Activated CD8-positive, alpha-beta memory T cell treated with anti-CD3 and anti-CD28 coated beads for 1 hour (primary cell): ENCODE measurements at places on chromosomes 3 and 15.

DNA sequence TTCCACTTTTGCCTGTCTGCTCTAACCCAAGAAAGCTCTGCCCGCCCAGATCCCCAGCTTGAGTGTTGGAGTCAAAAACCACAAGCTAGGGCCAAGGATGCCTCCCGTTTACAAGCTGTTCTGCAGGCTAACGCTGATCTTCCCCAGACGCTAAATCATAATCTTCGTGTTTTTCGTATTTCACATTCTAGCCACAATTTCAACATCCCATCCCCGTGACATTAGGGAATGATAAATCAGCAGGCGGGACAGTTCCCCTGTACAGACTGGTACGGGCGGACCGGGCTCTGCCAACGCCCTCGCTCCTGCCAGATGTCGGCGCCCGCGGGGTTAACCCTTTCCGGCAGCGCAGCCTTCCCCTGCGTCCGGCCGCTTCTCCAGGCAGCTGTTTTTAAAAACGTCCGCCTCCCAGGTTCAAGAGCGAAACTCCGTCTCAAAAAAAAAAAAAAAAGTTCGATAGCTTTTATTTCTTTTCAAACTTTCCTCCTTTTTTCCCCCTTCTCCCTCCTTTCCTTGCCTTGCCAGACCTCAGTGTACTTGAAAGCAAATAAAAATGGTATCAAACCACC, 81.0 kb upstream of the BNC1 start:
- DNase-seq: no peak

DNA sequence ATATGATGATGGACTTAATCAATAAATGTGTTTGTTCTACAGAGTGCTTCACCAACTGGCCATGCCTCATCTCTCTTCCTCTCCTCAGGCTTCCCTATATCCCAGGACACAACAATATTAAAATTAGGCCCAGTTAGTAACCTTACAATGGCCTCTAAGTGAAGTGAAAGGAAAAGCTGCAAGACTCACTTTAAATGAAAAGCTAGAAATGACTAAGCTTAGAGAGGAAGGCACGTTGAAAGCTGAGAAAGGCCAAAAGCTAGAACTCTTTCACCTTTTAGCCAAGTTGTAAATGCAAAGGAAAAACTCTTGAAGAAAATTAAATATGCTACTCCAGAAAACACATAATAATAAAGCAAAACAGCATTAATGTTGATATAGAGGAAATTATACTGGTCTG, 1010.3 kb downstream of the NAALADL2 start:
- DNase-seq: no peak

DNA sequence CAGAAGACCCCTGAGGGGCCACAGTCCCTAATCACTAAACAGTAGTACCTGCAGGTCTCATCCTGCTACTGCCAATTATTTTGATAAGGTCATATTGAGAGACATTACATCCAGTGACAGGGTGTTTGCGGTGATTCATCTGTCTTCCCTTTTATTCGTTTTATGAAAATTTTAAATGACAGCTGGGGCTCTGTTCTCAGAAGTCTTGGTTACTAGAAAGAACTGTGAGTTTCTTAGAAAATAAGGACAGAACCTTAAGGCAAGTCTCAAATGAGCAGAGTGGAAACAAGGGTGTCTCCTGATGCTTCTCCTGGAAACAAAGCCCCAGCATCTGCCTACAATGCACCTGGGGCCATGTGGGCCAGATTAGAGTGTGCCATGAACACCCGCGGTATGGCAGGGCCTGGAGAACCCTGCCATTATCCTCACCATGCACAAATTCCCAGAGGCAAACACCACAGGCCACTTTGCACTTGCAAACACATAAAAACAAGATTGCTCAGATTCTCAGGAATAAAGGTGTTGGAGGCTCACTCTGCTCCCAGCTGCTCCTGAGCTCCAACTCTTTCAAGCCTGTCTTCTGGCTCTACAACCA, 66.3 kb upstream of the IQSEC1 start:
- DNase-seq: no peak

DNA sequence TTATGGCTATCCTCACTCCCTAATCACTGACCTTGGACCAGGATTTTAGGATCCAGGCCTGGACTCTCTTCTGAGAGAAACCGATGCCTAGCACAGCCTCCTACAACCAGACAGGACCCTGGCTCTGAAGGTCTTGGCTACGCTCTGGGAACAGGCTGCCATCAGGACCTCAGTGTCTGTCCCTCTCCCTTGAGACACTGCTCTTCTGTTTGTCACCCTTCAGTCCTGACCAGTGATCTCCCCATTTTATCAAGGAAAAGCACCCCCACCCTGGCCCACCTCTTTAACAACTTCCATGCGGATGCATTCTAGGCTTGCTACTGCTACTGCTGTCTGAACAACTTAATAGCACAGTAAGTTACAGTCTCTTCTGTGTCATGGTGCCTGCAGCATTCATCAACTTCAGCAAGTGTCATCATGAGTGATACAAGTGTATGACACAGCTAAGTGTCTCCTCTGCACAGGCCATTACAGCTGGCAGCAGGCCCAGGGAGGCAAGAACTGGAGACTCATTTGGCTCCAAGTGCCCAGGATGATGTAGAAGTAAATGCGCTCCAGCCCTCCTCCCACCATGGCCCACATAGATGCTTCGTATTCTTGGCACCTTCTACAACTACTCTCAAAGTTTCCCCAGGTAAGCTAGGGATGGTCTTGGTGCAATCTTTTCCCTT, 302.4 kb downstream of the EPHB1 start:
- DNase-seq: no peak

- DNase-seq: no peak
Observed at GRCh38 chr15:43913026-43913780, 86.4 kb downstream of the WDR76 start.

- DNase-seq: no peak
Observed at GRCh38 chr3:142904639-142905436, 16.0 kb upstream of the PCOLCE2 start.

- no peak for DNase-seq
Observed at GRCh38 chr15:77030928-77031375, 36.0 kb downstream of the PSTPIP1 start.

DNA sequence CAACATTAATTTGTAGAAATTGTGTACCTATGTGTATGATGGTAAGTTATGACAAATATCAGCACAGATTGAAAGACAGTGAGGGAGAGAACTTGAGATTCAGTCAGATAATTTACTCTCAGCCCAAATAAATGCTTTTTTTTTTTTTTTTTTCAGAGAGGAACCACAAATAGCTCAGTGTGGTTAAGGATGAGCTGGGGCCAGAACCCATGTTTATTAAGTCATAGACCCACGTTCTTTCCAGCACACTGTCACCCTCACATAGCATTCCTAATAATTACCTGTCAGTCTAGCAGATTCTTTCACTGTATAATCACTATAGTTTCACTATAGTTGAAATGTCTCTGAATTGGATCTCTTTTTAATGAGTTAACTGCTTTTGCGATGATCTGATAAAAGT, 246.1 kb downstream of the ZIC1 start:
- no peak for DNase-seq

DNA sequence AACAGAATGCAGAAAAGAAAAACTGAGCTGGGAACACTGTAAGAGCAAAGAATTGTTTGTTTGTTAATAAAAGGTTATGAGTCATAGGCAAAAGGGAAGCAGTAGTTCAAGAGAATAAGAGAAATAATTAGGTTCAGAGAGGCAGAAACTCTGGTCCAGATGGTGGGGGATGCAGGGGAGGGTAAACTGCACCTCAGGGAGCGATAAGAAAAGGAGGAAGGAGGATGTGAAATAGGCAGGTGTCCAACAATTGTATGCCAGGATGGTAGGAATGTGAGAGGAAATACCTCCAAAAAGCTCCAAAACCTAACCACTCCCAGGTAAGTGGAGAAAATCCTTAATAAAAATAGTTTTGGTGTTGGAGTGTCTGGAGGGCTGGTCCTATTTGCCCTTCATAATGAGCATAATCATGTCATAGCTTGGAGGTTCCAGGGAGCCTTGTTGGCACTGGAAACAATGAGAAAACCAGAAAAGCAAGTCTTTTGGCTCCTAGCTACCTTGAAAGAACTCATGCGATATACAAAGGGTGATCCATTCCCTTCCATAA, 405.4 kb upstream of the TBL1XR1 start:
- no peak for DNase-seq

DNA sequence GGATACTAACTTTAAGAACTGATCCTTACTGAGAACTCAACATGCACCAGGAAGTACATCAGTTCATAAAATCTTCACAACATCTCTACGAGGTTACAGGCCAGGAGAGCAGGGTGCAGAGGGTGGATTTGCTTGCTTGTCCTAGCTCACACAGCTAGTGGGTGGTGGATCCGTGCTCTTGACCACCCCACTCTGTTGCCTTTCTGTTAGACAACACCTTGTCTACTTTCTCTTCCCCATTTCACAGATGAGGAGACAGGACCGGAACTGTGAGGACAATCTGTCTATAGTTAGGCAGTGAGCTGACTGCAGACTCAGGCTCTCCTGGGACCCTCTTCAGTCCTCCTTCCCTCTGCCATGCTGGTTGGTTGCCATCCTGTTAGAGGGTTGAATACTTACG, 221.7 kb upstream of the TLE3 start:
- DNase-seq: no peak

DNA sequence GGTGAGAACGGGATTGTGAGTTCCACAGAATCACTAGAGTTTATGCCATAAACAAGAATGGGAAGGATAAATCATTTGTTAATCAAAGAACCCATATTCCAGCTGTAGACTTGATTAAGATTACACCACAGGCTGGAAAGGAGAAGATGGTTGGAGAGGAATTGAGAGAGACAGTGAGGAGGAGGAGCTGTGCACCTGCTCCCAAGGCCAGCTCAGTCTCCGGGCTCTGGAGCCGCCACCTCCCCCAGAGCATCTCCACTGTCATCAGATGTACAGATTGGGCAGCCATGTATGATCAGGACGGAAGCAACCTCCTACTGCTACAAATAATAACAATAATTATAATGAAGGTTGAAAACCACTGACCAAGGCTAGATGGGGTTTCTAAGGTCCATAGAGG, 170.0 kb downstream of the MINAR1 start:
- DNase-seq: no peak

- DNase-seq: no peak
Observed at GRCh38 chr3:172367205-172368105, 80.8 kb downstream of the GHSR start.

DNA sequence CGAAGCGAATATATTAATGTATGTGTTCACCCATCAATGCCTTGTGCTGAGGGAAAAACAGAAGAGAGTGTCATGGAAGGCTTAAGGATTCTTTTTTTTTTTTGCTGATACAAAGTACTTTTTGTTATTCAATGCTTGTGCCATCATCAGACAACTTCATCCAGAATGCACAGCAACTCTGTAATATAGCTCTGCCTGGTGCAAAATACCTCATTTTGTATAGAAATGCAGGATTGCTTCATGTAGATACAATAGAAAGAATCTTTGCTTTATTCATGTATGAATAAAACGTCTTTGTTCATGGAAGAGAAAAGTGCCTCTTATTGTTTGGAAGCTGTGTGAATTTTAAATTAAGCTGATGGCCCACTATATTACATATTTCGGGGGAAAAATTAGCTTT, 62.9 kb downstream of the SH3GL3 start:
- DNase-seq: no peak

GRCh38 chr3:158101335-158102241, 4.6 kb downstream of the SHOX2 start:
- DNase-seq: no peak

GRCh38 chr3:194231929-194232832, 96.2 kb downstream of the HES1 start:
- DNase-seq: no peak

- no peak for DNase-seq
Observed at GRCh38 chr3:126350502-126351085, 6.6 kb downstream of the KLF15 start.

GRCh38 chr15:60957111-60957510, 272.0 kb downstream of the RORA start:
- no peak for DNase-seq

- DNase-seq: no peak
Observed at GRCh38 chr3:53073553-53074365, 27.9 kb upstream of the SFMBT1 start.

GRCh38 chr3:27307566-27307965, 61.6 kb downstream of the NEK10 start:
- DNase-seq: no peak

DNA sequence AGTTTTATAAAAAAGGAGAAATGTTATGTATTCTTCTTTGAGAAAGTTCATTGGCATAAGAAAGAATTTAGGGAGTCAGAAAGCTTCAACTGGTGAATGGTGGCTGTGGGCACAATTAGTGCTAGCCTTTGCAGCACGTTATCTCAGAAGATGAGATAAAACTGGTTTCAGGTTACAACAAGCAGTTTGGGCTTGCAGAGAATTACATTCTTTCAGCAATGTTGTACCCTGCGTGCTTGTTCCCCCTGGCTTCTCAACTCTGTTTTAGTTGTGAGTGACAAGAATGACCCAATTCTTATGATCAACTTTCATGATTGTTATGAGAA, 31.6 kb upstream of the ACP3 start:
- DNase-seq: no peak

- DNase-seq: no peak
Observed at GRCh38 chr3:54899273-54899672, 28.6 kb downstream of the LRTM1 start.

- DNase-seq: no peak
Observed at GRCh38 chr15:80275961-80276360, 23.9 kb upstream of the CTXND1 start.

DNA sequence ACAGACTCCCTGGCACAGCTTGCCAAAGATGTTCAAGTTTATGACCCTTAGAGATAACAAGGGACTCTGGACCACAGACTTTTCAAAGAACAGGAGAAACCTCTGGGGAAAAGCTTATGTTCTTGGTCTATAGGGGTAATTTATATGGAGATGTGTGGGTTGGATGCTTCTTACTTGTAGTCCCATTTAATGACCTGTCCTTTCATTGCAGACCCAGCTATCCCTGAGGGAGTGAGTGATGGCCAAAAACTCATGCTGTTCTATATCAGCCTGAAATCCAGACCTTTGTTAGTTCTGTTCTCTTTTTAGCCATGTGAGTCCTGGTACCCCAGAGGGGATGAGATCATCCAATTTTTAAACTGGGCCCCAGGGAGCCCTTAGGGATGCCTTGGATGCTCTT, 43.7 kb upstream of the MRPL3 start:
- DNase-seq: no peak

DNA sequence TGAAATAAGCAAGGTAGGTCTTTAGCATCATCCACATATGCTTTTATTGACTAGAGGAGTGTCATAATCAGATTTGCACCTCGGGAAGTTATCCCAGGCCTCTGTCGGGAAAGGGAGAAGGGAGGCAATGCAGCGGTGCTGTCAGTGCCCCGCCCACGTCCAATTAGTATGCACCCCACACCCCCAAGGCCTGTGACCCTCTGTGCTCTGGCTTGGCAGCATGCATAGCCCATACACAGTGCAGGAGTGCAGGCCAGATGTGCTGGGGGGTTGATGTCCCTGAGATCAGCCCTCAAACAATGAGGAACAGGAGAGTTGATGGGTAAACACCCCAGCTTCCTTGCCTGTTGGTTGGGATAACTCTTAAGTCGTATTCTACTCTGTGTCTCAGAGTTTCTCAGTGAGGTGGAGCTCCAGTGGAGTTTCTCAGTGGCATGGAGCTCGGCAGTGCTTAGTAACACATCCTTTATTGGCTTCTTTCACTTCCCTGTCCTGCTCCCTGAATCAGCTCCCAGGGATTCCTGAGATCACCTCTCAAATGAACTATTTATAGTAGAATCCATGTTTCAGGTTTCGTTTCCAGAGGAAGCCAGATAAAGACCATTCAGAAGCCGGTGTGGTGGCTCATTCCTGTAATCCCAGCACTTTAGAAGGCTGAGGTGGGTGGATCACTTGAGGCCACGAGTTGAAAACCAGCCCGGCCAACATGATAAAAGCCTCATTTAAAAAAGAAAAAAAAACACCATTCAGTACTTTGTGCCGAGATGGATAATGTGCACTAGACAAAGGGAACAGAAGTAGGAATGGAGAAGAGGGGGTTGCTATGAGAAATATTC, 26.7 kb upstream of the NDUFB4 start:
- no peak for DNase-seq

GRCh38 chr3:160454995-160455394, 5.4 kb upstream of the TRIM59 start:
- no peak for DNase-seq
